Activated CD4-positive, alpha-beta T cell treated with anti-CD3 and anti-CD28 coated beads, Interleukin-2, amount 50 U/mL, for 16 hours (primary cell): ENCODE measurements at places on chromosomes 11 and 22.

DNA sequence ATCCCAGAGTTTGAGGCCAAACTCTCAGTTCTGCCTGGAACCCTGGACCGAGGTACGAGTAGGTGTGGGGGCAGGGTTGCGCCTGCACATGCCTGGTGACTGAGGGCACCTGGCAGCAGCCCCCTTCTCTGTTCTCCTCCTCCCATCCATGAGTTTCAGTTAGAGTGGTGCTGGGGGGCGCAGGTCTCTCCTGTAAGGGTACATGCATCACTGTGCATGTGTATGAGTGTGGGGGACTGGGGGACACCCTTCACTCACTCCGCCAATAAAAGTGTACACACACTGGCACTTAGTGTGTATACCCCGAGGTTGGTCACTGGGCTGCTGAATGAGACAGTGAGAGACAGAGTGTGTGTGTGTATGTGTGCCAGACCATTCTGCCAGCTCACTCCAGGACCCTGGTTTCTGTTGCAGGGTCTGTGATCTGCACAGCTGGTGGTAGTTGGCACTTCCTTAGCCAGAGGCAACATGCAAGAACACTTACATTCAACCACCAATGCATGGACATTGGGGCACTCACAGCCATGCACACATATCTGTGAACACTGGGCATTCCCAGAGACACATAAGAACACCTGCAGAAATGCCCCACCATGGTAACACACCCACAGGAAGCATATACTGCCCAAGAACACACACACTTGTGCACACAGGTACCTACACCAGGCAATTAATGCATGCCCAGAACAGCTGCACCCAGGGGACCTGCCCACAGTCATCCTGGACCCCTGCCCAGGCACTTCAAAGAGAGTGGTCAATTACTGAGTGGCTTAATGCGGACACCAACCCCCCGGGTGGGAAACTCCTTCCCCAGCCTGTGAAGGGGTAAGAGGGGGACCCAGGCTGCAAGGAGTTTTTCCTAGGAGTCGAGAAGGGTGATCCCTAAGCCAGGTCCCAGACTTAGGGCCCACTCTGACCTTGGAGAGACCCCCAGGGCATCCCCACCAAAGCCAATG is 1.2 kb upstream of the NRXN2 start:
- no peak for DNase-seq

- peak; percentile 63 for DNase-seq
Observed at GRCh38 chr11:59152312-59152951, 9.8 kb downstream of the FAM111A start.

GRCh38 chr11:5524756-5525155 is 8.3 kb upstream of the UBQLNL start:
- no peak for DNase-seq

DNA sequence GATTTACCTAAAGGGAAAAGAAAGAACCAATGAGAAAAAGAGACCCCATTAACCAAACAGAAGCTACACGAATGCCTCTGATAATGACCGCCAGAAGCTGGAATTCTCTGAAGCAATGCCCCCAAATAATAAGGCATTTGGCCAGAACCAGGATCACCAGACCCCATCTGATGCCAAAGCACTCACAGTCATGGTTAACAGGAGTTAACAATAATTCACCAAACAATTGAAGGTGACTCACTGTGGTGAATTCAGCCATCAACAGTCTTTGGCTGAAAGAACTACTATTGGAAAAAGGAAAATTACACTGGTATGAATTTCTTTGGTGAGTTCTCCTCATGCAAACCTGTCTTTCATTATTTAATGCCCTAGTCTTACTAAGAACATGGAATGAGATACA is 21.9 kb upstream of the NFRKB start:
- no peak for DNase-seq

DNA sequence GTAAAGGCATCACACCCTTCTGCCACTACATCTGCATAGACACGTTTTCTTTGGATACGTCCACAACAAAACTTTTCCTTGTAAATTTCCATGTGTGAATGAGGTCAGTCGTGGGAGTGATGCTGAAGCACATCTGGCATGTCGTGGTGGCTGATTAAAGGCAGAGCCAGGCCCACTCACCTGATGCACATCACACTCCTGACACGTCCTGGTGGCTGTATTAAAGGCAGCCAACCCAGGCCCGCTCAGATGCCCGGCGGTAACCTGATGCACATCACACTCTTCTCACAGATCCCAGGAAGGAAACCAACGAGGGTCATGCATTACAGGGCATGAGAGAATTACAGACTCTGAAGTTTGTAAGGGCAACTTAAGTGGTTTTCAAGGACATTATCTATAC is 321.6 kb upstream of the B3GAT1 start:
- DNase-seq = no peak
